ENCODE measurements at places on chromosomes 4 and X. TPM values are rescaled to one million over a fixed set of nuclear protein-coding genes. Genes with fewer than 3 reads are reported as not detected.

DNA sequence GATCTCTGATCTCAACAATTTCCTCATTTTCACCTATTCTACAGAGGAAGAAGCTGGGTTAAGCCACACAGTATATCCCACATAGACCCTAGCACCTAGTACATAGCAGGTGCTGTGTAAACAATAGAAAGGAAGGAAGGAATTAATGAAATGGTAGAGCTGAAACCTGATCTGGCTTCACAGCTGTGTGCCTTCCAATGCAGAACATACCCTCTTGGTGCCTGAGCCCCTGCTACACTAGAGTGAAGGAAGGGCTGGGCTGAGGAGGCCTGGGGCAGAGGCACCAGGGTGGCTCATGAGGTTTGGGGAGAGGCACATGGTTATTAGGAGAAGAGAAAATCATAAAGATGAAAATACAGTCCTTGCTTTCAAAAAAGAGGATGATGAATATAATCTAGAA lies 21.3 kb downstream of the LRRC66 start:
- no peak for DNase-seq

GRCh38 chr4:73220815-73221214 lies 37.8 kb downstream of the ANKRD17 start:
- DNase-seq, result no peak

DNA sequence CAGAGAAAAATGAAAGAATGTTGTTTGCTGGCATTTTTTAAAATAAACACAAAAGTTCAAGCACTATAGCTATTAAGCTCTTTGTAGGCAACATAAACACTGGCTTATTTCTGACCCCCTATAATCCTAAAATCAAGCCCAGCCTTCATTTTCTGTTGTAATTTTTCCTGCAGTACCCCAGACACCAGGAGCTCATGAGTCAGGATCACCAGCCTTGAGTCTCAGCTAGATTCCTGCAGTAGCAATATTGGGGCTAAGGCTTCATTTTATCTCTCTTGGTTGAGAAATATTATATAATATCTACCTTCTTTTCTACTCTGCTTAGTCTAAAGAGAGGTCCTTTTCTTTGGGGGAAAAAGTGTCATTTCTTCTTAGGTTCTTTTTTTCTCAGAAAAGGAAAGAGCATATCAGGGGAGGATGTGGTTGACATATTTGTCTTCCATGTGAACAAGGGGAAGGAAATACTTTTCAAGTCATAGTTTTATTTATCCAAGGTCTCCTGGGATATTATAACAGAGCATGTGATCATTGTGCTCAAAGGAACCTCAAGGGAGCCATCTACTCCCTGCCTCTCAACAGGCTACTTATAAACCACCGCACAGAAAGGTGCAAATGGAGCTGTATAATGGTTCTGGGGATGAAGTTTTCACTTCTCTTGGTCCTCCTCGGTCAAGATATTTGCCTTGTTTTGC lies 678.3 kb upstream of the NR3C2 start:
- DNase-seq, result no peak

- DNase-seq, result no peak
These were observed 7.5 kb downstream of the NUDT6 start for GRCh38 chr4:122914938-122915337.

Gene CXXC4
- total RNA-seq, result 3.1 TPM

DNA sequence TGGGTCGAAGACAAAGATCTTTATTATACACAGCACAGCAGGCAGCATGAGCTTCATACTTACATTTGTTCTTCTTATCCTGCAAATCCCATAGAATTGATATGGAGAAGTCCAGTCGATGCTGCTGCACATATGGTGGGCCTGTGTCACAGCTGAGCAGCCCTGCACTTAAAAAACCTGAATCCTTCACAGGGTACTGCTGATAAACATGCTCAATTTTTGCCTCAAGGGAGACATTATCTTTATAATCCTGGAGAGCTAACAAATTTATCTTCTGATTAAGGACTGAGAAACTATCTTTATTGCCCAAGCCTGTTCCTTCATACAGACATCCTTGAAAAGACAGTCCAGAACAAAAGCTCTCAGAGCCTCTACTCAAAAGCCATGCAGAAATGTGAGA lies 434.4 kb upstream of the FAM47C start:
- no peak for DNase-seq
